ENCODE measurements at places on chromosomes 13 and 19. TPM values are rescaled to one million over a fixed set of nuclear protein-coding genes. Genes with fewer than 3 reads are reported as not detected.

DNA sequence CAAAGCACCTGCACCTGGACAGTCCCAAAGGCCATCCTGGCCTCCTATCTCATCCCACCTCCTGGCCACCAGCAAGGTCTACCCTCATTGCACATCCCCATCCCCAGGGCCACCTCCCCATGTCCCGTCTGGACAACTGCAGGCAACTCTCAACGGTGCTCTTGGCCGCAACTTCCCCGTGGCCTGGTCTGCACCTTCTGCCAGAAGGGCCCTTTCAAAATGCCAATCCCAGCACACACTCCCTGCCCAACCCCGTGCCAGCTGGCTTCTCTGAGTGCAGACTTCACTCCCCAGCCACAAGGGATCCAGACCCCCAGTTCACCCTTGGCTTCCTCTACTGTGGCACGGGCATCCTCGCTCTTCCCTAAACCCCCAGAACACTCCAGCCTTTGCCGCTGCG is 8.2 kb downstream of the PEPD start:
- no peak for DNase-seq

FGF14 gene
- polyA plus RNA-seq, result 1.9 TPM

DNA sequence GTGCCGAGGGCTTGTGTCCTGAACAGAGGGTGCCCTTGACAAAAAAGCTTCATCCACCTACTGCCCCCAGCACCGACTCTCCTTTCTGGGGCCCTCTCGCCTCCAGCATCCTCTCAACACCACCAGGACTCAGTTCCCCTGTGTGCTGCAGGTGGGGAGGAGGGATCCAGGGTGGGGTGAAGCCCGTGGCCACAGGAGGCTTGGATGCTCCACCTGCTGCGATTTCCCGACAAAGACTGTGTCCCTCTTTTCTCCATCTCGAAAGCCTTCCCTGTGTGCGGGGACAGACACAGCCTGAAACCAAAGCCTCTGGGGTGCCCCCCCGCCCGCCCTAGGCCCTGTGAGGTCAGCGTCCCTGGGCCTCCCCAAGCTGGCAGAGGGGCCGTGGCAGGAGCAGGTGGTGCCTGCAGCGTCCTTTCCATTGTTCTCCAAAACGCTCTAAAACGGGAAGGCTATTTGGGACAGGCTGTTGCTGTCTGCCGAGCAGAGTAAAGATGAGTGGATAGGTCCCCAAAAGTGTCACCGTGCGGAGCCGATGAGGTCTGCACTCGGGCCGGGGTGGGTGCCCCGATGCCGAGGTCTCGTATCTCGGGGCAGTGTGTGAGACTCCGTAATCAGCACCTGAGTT is 185.7 kb downstream of the PTPRS start:
- no peak for DNase-seq

- DNase-seq, result no peak
These were observed 362.4 kb downstream of the KCTD12 start for GRCh38 chr13:76523740-76524340.

GRCh38 chr13:41883147-41883546 is 77.8 kb downstream of the VWA8 start:
- DNase-seq, result no peak

HCST gene
- 11.3 TPM for polyA plus RNA-seq

CASP14 gene
- not detected for polyA plus RNA-seq

DNA sequence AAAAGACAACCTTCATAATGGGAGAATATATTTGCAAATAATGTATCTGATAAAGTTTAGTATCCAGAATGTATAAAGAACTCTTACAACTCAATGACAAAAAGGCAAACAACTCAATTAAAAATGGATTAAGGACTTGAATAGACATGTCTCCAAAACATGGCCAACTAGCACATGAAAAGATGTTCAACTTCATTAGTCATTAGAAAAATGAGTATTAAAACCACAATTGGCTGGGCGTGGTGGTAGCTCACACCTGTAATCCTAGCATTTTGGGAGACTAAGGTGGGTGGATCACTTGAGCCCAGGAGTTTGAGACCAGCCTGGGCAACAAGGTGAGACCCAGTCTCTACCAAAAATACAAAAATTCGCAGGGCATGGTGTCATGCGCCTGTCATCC is 18.8 kb upstream of the ZMYM5 start:
- no peak for DNase-seq

- DNase-seq, result peak; percentile 60
These were observed 10.2 kb upstream of the CARM1 start for GRCh38 chr19:10861103-10861651.

- no peak for DNase-seq
These were observed 28.6 kb downstream of the PIN1 start for GRCh38 chr19:9863759-9864158.

GRCh38 chr19:37930416-37930815 is 23.4 kb downstream of the SIPA1L3 start:
- DNase-seq, result peak; percentile 27

DNA sequence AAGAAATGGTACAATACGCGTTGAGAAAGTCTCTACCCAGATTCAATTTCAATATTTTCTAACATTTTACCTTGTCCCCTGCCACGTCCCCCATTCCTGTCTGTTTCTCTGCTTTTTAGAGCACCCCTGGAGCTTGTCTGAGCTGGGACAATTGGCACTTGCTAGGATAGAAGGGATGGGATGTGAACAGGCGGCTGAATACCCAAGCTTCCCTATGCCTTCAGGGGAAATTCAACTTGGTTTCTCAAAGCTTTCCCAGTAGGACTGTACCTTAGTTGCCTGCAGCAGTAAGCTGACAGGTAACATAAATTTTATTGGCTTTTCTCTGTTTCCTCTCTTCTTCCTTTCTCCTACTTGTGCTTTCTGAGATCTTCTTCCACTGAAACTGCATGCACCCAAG is 1663.3 kb downstream of the EFNB2 start:
- DNase-seq, result no peak

SLAIN1 gene
- polyA plus RNA-seq, result not detected

GRCh38 chr19:6818246-6818645 is 45.7 kb downstream of the VAV1 start:
- DNase-seq, result no peak

DNA sequence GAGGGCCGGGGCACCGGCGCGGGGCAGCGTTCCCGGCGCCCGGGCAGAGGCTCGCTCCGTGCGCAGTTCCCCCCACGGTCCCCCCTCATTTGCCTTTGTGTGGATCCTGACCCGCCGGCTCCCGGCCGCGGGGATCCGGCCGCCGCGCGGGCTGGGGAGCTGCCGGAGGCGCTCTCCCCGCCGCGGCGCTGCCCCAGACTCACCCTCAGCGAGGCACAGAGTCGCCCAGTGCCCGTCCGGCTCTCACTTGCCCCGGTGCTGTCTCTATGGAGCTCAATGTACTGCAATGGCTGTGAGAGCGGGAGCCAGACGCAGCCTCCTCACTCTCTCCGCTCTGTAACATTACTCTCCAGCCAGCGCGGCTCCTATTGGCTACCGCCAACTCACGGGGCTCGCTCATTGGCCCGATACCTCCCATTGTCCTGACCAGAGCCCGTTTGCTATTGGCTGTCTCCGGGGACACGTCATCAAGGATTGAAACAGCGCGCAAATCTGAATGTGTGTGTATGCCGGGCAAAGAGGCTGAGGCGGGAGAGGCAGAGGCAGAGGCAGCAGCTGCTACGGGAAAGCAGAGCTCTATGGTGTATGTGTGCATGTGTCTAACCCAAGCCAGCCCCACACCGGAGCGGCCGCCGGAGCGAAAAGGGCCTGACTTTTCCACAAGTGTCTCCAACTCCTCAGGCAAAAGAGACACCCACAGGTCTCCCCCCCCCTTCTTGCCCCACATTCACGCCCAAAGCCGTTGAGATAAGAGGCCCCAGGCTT is at the start of gene HMGB1:
HMGB1 (minus strand) TSS at position 344 of the 765 bp plus-strand sequence. CDS start 2,256 bp downstream, outside the sequence.
- DNase-seq, result peak; percentile 100

NLRP9 gene
- polyA plus RNA-seq, result not detected

HSH2D gene
- polyA plus RNA-seq, result not detected

SLC10A2 gene
- not detected for polyA plus RNA-seq

- peak; percentile 94 for DNase-seq
These were observed 36.5 kb upstream of the ZNF527 start for GRCh38 chr19:37334179-37335071.

GRCh38 chr13:92838786-92839185 is 387.8 kb upstream of the GPC6 start:
- peak; percentile 86 for DNase-seq

DNA sequence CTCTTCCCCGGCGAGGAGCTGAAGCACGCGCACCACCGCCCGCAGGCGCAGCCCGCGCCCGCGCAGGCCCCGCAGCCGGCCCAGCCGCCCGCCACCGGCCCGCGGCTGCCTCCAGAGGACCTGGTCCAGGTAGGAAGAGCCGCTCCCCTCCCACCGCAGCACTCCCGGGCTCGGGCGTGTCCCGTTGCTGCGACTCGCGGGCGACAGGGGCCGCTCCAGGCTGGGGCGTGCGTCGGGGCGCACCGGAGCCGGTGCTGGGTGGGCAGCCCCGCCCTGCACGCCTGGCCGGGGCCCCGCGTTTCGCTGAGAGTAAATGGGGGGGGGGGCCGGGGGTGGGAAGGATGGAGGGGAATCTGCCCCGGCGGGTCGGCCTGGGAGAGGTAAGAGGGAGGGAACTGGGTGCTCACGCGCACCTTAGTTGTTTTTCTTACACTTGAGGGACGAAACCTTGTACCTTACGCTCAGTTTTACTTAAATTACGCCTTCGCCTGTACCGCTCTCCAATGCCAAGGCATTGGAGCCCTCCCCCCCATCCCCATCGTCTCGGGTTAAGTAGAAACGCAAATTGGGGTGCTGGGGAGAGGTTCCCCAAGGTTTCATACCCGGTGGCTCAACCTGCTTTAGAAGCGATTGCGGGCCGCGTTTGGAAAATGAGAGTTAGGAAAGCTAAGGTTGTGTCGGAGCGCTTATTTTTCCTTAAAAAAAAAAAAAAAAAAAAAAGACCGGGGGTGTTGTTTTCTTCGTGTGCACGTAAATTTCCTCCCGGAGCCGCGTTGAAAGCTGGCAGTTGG is 850 bp downstream of the KLF5 start:
- DNase-seq, result peak; percentile 62

- peak; percentile 54 for DNase-seq
These were observed 5.4 kb upstream of the NLRP7 start for GRCh38 chr19:54952591-54953344.

TEX101 gene
- polyA plus RNA-seq, result not detected

COX7A1 gene
- 93.2 TPM for polyA plus RNA-seq

- no peak for DNase-seq
These were observed 2.2 kb downstream of the PDE4C start for GRCh38 chr19:18223860-18224524.

- no peak for DNase-seq
These were observed 2.0 kb downstream of the LRRC4B start for GRCh38 chr19:50565984-50566903.

ZNF99 gene
- polyA plus RNA-seq, result not detected

RSPH6A gene
- not detected for polyA plus RNA-seq

GRCh38 chr19:46739290-46739771 is 6.5 kb upstream of the FKRP start:
- no peak for DNase-seq

DNA sequence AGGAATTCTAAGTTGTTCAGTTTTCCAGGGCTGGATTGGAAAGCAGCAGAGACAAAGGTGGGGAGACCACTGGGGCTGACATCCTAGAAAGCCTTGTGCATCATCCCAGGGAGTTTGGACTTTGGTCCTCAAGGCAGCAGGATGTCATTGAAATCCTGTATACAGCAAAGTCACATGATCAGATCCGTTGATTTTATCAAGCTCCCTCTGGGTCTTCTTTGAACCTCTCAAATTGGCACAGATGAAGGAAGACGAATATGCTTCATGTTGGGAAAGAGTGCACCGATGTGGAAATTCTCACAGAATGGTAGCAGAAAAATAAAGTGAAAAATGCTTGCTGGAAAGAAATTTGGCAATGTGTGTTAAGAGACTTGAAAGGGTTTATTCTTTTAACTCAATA is 149.8 kb upstream of the TMTC4 start:
- DNase-seq, result no peak

SIGLEC5 gene
- not detected for polyA plus RNA-seq

SLC25A41 gene
- polyA plus RNA-seq, result not detected

GRCh38 chr13:76597868-76598267 is 288.3 kb downstream of the KCTD12 start:
- DNase-seq, result no peak

- DNase-seq, result no peak
These were observed 176.5 kb downstream of the COL4A1 start for GRCh38 chr13:110130431-110130830.

- peak; percentile 54 for DNase-seq
These were observed at the start of gene TMEM38A for GRCh38 chr19:16660763-16661479. Gene TMEM38A, plus strand, starts transcription at chr19:16661139. Its CDS starts 79 bp downstream, at chr19:16661218.

DNA sequence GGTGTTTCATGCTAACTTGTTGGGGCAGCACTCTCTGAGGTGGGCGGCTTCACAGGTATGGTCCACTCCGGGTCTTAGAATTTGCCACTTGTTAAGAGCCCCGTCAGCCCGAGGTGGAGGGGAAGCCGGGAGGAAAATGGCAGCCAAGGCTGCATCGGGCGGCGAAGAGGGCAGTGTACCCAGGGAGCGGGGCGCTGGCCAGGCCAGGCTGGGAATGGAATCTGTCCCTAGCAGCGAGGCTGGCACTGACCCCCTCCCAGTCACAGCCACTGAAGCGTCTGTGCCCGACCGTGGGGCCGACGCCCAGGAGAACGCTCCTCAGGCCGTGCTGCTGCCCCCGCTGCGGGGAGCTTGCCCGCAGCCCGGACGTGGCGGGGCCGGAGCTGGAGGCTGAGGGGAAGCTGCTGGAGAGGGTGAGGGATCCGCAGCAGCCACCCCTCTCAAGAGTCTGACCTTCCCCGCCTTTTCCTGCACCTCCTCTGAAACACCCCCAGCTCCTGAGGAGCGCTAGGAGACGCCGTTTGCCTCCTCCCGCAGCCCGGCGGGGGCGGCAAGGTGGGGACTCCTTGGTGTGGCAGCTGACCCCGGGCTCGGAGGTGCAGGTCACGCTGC is 313.8 kb upstream of the SPRY2 start:
- no peak for DNase-seq

GRCh38 chr13:68813180-68813796 is 1294.3 kb upstream of the ATXN8OS start:
- no peak for DNase-seq

DNA sequence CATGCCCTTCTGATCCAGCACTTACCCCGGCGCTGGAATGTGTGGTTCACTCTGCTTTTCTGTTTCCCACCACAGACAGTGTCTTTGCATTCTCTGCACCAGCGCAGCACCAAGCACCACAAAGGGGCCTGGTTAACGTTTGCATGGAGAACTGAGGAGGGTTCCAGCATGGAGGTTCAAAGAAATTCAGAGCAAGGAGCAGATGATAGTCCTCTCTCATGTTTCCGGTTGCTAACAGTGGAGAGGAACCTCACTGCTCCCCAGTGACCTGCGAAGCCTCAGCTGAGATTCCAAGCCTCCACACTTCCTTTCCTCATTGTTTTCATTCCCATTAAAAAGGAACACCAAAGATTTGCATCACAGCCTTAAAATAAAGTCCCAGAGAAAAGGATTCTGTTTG is 99.7 kb downstream of the STARD13 start:
- DNase-seq, result no peak

FOXA3 gene
- not detected for polyA plus RNA-seq

DNA sequence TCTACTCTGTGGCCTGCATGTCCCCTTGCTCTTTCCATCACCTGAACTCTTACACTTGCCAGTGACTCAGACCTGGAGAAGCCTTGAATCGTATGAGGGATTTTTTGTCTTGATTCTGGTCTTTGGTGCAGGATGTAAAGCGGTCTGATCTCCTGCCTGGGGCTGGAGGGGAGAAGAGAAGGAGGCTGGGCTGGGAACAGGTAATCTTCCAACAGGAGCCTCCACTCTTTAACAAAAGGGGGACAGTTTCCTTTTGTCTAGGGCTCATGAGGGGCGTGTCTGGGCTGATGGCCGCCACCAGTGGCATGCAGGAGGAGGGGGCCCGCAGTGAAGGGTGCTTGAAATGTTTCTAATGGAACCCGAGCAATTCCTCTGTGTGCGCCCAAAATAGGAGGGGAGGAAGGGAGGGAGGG is 24.7 kb downstream of the NFIX start:
- peak; percentile 73 for DNase-seq

GRCh38 chr19:34104096-34104495 is 68.2 kb upstream of the LSM14A start:
- DNase-seq, result no peak

All from GM23248 (cell line).